Activated CD8-positive, alpha-beta T cell treated with anti-CD3 and anti-CD28 coated beads for 36 hours (primary cell): ENCODE measurements at places on chromosomes 7 and 10. TPM values are rescaled to one million over a fixed set of nuclear protein-coding genes. Genes with fewer than 3 reads are reported as not detected.

The LZTS2 gene
- total RNA-seq, result 15.5 TPM

DNA sequence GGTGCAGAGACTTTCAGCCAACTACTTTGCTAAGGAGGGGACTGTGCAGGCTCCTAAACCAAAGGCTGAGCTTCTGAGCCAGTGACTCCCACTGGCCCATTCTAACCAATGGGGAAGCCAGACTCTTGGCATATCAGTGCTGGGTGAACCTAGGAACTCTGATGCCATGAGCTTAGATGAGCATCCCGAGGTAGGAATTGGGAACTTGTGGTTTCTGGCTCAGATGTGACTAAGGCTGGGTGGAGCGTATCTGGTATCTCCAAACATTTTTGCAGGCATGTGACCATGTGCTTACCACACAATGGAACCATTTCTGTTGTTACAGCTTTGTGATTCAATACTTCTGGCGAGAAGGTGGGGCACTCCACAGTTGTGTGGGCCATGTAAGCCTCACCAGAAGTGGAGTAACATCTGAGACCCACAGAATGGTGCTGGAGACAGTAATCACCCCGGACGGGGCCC, 2.5 kb upstream of the AVPI1 start:
- no peak for DNase-seq

GRCh38 chr7:5231116-5231515, 41.1 kb downstream of the WIPI2 start:
- DNase-seq, result no peak

DNA sequence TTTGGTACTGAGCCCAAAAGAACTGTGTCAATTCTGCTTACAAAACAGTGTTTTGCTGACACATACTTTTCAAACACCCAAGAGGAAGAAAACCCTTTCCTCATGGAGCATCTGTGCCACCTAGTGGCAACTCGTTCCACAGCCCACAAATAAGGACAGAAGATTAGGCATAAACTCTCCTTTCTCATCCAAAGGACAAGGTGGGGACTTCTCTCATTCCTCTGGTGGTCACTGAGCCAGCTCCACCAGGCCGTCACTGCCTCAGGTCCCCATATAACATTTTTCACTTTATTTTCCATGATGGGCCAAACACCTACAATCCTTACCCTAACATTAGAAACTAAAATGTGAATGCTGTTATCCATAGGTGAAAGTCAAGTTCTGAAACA, 76.9 kb downstream of the RNF216 start:
- DNase-seq, result peak; percentile 87

DNA sequence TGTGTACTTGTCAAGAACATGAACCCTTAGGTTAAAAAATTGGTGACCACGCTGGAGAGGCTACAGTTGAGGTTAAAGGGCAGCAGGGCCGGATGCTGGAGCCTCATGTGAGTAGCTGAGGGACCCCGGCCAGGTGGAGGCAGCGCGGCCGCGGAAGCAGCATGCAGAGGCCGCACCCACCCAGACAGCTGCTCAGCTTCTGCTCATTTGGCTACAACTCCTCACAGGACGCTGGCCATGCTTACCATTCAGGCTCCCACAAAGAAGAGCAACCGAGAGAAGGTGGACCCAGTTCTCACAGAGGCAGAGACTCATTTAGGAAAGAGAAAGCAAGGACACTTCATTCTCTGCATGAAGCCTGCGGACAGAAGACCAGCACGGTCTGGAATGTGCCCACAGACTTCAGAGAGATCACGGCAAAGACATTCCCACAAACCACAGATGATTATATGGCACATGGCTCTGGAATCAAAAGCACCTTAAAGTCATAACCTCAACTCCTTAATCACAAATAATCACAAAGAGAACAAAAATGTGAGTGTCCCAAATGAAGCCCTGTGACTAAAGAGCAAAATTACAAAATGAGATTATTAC, 94.4 kb downstream of the VOPP1 start:
- no peak for DNase-seq
